ENCODE measurements at places on chromosomes 1 and 21.

DNA sequence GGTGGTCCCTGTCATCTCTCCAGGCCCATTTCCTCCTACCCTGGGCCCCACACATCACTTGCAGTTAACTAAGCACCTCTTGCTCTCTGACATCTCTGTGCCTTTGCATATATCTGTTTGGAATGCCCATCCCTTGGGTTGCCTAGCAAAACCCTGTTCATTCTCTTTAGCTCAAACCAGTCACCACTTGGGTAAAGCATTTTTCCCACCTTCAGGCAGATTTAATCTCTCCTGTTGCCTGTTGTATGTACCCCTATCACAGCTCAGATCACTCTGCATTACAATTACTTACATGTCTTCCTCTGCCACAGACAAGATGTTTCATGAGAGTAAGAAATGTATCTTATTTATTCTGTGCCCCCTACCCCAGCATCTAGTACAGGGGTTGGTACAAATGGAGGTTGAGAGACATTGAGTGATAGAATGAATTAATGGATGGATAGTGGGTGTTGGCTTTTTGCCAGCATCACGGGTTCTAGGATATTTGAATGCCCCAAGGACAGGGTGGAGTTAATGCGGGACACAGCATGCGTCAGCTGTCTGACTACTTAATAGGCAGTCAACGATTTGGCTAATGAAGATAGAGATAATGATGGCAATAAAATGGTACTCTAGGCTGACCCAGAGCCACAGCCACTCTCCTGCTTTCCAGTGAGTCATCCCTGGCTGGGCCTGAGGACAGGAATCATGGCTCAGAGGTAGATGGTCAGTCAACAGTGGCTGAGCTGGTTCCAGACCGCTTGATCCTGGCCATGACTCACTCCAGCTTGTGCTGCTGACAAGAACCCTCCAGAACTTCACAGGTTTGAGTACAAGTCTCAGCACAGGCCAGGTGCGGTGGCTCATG lies 6.5 kb downstream of the NR0B2 start:
- peak; percentile 12 for DNase-seq

- DNase-seq: peak; percentile 11
Measured at GRCh38 chr1:68600049-68600661, 103.3 kb upstream of the DEPDC1 start.

GRCh38 chr1:19484798-19485361 lies 459 bp downstream of the CAPZB start:
- DNase-seq: no peak

- DNase-seq: no peak
Measured at GRCh38 chr1:226549937-226550671, 1.5 kb downstream of the STUM start.

- DNase-seq: no peak
Measured at GRCh38 chr1:209614906-209615305, 31.4 kb downstream of the CAMK1G start.

DNA sequence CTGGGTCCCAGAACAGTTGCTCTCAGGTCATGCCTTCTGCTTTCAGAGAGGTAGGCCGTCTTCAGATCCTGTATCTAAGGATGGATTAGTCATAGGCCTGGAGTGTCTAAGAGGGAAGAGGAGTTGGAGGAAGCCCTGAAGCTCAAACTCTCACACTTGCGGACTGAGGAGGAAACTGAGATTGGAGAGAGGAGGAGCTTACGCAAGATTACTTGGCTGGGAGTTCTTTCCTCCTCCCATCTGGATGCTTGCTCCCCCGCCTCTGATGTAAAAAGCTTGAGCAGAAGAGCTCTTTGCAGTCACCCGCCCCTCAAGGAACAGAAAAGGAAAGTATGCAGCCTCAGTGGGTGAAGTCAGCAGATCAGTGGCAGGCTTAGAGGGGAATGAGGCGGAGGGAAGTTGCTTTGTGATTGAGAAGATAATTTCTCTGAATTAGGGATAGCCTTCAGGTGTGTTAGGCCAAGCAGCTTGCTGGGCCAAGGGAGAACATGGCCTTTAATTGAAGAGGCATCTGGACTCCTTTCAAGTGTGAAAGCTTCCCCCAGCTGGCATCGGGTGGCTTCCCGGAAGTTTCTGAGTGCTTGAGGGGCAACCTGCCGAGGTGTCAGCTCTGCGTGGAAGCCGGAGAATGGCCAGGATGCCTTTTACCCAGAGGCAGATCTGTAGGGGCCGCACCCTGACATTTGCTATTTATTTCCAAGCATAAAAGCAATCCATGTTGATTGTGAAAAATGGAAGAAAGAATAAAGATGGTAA lies 6.6 kb downstream of the ADORA1 start:
- DNase-seq: no peak

DNA sequence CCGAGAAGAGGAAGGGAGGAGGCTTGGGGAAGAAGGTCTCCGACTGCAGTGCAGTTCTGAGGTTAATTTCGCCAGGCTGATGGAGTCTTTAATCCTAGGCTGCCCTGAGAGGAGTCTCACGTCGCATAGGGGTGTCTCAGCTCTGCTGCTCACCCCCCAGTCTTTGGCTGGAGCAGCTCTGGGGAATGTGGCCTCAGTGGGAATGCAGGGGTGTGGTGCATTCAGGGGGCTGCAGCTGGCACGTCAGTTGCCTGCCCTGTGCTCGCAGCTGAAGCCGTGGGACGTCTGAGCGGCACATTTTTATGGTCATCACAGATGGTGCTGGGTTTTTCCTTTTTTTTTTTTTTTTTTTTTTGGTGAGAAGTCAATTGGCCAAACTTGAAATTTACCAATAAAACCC lies 38.2 kb downstream of the ACTN2 start:
- no peak for DNase-seq

GRCh38 chr1:89881415-89882058 lies 60.7 kb downstream of the LRRC8D start:
- DNase-seq: no peak

DNA sequence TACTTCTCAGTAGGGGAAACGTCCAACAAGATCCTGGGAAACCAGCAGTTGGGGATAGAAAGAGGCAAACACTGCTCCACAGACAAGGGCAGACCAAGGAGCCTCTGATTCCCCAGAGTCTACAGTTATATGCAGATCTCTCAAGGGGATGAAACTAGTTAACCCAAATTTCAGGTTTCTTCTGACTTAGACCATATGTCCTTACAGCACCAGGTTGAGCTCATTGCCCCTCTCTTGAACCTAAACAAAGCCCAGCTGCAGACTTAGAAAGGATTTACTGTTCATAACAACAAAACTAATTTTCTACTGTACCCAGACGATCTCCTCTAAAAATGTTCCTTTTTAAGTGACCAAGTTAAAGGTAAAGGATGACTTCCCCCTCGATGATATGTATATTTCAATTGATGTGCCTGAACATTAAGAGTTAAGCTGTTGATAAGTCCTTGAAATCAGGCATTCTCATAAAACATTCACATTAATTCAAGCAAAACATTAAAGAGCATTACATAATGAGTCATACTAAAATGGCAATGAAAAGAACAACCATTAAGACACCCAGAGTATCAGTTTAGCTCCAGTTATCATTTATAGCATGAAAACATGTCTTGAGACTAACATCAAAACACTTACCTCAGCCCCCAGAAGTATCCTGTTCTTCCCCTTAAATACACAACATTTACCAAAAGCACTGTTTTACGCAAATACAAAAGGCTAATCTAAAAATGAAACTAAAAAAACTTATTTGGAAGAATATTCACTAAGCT lies 24.1 kb downstream of the SMYD3 start:
- no peak for DNase-seq

DNA sequence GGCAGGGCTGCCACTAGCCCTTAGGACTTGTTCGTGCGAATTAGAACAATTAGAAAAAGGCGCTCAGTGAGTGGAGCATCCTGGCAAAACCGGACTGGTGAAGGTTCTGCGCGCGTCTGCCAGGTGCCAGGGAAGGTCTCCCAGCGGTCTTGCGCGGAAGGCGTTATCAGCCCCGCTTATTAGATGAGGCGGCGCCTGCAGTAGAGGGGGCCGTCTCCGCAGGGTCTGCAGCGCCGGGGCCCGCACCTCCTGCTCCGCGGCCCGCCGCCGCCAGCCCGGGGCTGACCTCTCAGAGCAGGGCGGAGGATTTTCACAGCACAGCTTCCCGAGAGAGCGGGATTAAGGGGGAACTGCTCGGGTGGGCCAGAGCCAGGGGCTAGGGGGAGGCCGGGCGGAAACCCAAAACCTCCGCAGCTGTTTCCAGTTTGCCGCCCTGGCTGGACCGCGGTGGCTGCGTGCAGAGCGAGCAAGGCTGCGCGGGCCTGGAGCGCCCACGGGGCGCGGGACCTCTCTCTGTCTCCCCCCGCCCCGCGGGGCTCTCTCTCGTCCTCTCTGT lies 155.2 kb downstream of the FOXD2 start:
- no peak for DNase-seq

GRCh38 chr1:46725736-46726108 lies 6.8 kb upstream of the EFCAB14 start:
- no peak for DNase-seq

DNA sequence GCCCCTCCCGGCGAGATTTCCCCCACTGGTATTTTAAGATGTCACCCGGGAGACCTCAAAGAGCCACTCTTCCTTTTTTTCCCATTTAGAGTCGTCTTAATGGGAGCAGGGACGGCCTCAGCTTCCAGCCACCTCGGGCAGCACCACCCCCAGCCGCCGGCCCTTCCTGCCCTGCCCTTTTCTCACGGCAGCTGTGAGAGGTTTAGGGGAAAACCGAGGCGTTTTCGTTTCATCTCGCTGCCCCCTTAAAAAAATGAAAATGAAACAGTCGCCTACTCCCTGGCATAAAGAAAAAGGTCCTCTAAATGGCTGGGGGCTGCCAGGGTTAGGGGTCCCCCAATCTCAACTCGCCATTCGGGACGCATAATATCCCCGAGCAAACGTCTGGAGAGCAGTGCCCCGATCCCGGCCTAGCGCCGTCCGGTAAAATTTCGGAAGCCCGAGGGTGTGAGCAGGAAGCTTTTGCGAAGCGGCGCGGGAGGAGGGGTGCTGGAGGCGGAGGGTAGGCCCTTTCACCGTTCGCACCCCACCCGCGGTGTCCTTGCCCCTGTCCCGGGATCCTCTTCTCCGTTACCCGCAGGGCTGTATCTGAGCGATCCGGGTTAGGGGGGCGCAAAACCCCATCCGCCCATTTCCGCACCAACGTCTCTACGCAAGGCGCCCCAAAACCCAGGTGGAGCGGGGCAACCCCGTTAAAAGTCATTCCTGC lies 1.2 kb downstream of the RUNX3 start:
- DNase-seq: no peak

DNA sequence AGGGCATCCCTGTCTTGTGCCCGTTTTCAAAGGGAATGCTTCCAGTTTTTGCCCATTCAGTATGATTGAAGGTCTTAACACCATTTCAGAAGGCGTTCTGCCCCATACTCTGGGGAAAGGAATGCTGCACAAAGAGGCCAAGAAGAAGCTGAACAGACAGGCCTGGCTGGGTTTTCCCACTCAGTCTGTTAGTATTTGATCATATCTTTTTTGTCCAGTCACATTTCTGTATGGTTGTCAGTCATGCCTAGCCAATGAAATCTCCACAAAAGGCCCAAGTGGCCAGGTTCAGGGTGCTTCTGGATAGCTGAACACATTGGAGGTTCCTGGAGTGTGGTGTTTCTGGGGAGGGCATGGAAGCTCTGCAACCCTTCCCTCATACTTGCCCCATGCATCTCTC lies 72.1 kb downstream of the NEK7 start:
- DNase-seq: no peak

DNA sequence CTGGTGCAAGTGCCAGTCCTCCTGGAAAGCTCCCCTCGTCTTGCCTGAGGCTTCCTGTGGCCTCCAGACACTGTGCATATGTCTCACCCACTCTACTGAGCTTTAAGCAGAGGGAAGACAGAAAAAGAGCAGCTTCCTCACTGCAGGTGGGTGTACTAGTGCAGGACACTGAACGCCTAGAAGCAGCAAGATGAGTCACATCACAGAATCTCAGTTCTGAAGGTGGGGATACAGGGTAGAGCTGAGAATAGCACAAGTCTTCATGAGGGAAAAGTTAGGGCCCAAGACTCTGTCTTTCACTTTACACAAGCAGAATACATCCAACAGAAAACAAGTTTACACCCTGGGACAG lies 37.4 kb downstream of the PCAT6 start:
- no peak for DNase-seq

- no peak for DNase-seq
Measured at GRCh38 chr1:110436635-110437034, 14.3 kb upstream of the PROK1 start.

DNA sequence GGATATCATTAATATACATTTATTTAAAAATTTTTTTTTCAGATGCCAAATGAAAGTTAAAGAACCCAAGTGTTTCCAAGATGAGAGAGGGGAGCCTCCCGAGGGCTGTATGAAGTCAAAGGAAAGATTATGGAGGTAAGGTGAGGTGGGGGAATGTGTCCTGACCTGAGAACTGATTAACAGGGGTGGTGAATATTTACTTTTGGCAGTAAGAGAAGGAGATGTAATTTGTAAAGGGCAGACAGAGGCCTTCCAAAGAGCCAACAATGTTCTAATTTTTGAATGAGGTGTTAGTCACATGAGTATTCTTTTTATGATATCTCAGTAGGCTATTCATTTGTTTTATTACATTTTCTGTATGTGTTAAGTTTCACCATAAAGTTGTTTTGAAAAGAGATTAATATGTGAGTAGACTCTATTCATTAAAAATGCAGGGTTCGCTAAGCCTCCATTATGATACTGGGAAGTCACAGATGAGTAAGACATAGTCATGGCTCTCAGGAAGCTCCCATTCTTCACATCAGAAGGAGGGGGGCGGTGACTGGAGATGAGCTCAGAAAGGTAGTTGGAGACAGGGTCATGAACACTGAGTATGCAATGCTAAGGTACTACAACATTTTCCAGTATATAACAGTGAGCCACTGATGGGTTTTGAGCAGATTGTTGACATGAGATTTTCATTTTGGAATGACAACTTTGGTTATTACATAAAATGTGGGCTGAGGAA lies 62.4 kb upstream of the TNFSF18 start:
- DNase-seq: no peak

GRCh38 chr1:205497351-205497750 lies 7.1 kb upstream of the CDK18 start:
- no peak for DNase-seq

DNA sequence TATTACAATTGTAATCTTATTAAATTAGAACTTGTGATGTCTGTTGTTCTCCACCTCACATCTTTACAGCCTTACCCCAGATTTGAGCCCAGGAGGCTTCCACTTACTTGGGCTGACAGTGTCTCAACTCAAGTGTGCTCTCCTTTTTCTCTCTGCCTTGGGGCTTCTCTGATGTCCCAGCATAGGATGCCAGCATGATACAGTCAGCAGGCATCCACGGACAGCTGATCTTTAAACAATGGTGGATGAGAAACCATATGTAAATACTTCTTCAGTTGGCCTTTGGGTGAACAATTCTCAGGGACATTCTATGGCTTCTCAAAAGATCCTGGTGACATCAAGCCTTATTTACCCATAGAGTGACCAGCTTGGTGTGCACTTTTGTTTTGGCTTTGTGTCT lies 107.6 kb upstream of the GORAB start:
- no peak for DNase-seq

Data from SW 1271 (cell line).